ENCODE measurements at places on chromosomes 3 and 15.

DNA sequence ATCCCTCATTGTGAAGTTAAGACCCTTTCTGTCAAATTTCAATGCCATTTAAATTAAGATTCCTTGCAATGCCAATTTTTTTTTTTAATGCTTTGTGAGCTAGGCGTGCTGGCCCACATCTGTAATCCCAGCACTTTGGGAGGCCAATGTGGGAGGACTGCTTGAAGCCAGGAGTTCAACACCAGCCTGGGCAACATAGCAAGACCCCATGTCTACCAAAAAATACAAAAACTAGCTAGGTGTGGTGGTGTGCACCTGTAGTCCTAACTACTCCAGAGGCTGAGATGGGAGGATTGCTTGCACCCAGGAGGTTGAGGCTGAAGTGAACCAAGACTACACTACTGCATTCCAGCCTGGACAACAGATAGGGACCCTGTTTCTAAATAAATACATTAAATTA is 5.6 kb upstream of the SH3BP5 start:
- no peak for DNase-seq

DNA sequence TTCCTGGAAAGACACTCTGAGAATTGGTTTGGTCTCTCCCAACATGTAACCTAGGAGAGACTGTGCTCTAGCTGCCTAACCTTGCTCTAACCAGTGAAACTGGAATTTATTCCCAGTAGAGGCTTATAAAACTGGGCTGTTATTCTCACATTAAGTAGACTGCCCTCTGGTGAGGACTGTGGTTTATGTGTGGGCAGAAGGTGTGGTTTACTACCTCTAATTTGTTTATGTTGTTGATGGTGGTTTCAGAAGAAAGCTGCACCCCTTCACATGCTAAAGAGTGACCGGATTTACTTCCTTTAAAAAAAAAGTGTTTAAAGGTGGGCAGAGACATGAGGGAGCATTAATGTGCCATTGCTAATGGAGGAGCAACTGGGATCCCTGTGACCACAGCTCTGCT is 273.2 kb downstream of the MECOM start:
- no peak for DNase-seq

- DNase-seq: no peak
Measured at GRCh38 chr15:34952481-34952880, 17.1 kb downstream of the AQR start.

DNA sequence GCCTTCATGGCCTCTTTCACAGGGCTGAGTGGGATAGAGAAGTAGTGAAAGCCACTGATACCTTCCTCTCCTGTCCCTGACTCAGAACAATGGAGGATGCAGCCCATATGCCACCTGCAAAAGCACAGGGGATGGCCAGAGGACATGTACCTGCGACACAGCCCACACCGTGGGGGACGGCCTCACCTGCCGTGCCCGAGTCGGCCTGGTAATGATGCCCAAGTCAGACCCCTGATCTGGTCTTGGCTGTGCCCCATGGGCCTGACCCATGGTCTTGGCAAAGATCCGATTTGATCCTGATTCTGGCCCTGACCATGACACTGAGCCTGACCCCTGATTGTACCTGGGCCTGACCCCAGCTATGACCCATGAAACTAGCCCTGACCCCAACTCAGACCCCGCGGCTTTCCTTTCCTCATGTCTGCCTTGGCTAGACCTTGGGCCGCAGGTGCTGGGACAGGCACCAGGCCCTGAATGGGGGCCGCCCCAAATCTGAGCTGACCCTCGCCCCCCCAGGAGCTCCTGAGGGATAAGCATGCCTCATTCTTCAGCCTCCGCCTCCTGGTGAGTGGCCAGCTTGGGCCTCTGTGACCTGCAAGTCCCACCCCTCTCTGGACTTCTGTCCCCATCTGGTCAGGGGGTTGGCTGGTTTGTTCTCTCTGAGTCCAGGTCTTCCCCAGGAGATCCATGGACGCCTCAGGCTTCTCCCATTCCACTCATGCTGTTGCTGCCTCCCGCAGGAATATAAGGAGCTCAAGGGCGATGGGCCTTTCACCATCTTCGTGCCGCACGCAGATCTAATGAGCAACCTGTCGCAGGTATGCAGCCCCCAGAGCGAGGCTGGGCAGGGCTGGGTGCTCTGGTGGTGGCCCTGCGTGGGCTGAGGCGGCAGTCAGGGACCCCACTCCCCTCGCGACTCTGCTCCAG is 15.6 kb downstream of the NT5DC2 start:
- DNase-seq: no peak

GRCh38 chr3:54206874-54207273 is 84.5 kb downstream of the CACNA2D3 start:
- DNase-seq: no peak

GRCh38 chr3:134059671-134060560 is 30.2 kb upstream of the SLCO2A1 start:
- DNase-seq: no peak

DNA sequence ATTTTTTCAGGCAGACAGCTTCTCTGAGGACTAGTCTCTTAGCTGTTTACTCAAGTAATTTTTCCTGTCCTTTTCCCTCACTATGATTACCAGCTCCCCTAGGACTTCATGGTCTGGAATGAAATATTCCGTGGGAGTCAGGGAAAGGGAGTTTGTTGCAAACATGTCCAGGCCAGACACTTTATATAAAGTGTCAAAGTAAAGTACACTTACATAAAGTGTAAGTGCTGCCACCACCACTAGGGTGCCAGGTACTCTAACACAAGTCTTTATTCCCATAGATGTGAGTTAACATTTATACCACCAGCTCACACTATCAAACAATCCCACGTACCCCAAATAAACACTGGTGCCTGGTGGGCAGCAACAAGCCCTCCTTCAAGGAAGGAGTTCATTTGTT is 179.8 kb downstream of the SNRPN start:
- DNase-seq: no peak

DNA sequence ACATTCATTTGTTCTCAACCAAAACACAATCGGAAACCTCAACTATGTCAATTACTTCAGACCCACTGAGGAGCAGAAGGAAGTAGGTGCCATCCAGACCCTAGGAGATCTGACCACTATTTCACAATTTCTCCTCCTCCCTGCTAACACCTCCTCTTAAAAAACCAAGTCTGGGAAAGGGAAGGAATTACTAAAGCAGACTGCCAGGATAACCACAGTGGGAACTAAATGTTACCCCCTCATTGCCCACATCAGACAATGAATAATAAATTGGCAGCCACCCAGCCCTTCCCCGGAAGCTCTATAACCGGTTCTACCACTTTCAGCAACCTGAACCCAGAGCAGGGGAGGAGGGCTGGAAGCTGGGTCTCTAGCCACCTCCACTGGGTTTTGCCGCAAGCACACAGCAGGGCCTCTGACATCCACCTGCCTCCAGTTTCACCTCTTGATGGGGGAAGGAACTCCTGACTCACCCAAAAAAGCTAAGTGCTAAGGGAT is 17.6 kb downstream of the C15orf62 start:
- DNase-seq: no peak

GRCh38 chr15:46644501-46645481 is 1010.0 kb downstream of the SQOR start:
- no peak for DNase-seq

DNA sequence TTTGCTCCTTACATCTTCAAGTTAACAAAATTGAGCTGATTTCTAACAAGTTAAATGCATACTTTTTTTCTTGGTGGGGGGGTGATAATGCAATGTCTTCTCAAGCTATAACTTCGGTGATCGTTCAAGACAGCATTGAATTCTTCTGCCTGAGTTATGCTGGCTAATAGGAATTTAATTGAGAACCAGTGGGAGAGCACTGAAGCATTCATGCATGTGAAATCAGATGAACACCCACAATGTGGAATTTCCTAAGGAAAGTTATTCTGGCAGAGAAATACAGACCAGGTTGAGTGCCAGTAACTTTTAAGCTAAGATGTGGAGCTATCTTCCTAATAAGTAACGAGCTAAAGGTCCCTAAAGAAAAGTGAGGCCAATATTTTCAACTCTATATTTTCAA is 3.0 kb downstream of the SPATA16 start:
- DNase-seq: no peak

DNA sequence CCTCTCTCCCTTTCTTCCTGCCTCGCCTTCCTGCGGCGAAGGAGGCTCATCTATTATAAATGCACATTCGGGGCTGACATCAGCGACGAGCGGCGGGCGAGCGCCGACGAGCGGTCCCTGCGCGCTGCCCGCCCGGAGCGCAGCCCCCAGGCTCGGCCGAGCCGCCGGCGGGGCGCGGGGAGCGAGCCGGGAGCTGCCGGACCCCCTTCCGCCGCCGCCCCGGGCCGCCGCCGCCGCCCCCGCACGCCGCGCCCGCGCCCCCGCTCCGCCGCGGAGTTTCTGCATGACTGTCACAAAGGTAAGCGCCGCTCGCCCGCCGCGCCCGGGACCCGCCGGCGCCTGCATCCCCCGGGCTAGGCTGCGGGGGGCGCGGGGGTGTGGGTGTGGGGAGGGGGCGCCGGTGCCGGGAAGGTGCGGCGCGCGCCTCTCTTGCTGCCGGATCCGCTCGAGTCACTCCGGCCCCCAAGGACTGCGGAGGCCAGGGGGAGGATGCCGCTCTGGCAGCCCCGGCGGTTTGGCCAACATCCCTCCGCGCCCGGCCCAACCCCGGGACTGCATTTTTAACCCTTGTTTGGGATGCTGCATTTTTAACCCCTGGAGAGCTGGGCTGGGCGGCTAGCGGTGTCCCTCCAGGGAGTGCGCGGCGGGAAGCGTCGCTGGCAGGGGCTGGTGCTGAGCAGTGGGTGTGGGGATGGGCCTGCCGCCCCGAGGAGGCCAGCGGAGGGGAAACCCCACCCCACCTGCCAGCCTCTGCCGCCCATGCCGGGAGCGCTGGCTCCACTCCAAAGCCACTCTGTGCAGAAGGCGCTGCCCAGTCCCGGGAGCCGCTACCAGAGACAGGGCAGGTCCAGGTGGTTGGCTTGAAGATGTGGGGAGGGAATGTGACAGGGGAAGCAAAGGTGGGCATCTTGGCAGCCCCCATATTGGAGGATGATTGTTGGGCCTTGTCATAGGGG is at the start of gene CORO2B:
TSS of gene CORO2B (plus strand) at position 14 of the 956 bp plus-strand sequence. CDS start at position 284, 270 bp downstream.
- no peak for DNase-seq

DNA sequence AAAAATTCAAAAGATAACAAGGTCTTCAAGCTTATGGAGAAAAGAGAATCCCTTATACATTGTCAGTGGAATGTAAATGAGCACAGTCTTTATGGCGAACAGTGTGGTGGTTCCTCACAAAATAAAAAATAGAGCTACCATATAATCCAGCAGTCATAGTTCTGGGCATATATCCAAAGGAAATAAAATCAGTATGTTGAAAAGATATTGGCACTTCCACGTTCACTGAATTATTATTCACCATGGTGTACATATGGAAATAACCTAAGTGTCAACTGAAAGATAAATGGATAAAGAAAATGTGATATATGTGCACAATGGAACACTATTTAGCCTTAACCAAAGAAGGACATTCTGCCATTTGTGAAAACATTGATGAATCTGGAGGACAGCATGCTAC is 1161.2 kb downstream of the ROBO2 start:
- DNase-seq: no peak

DNA sequence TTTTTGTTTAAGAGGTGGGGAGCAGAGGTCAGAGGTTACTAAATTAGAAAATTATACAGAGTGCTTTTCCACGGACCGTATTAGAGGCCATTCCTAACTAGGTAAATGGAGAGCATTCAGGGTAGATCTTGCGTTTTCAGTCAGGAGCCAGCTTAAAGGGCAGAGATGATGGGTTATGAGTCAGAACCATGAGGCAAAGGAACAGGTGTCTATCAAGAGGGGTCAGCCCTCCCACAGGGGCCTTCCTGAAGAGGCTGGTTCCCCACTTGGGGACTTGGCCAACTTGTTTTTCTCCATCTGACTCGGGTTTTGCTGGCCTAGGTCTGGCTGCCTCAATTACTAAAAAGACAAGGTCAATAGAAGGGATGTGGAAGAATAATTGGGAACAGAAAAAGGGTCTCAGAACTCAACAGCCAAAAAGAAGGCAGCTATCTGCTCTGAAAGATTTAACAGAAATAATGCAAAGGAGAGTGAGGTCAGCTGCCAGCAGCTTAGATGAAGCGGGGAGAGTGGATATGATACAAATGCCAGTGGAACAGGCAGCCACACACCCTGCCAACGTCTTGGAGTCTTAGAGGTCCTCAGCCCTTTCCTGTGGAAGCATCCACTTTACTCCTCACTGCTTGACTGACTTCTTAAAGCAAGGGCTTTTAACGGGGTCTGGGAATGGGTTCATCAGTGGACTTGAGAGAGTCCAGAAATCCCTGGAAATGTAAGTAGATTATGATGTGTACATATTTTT is 17.6 kb downstream of the MTMR14 start:
- DNase-seq: no peak

DNA sequence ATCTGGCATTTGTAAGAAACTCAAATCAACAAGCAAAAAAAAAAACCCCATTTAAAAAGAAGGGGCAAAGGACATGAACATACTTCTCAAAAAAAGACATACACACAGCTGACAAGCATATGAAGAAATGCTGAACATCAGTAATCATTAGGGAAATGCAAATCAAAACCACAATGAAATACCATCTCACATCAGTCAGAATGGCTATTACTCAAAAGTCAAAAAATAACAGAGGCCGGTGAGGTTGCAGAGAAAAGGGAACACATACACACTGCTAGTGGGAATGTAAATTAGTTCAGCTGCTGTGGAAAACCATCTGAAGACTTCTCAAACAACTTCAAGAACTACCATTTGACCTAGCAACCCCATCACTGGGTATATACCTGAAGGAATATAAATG is 199.4 kb upstream of the THBS1 start:
- no peak for DNase-seq

GRCh38 chr3:185744997-185745843 is 79.6 kb downstream of the IGF2BP2 start:
- no peak for DNase-seq

GRCh38 chr3:68067314-68067713 is 412.9 kb upstream of the SUCLG2 start:
- DNase-seq: no peak

DNA sequence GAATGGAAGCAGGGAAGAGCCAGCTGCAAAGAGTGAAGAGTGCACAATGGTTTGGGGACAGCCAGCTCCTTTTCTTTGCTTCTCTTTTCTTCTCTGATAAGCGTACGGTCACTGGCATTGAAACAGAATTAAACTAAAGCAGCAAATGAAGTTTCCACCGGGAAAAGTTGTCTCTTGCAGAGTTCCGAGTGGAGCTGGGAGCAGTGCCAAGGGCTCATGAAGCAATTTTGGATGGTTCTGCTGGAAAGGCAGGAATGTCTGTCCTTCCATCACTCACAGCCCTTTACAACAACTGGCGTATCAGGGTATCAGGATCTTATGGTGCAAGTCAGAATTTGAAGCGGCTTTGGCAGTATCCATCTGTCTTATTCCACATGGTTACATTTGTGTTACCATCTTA is 1042.9 kb downstream of the NTRK3 start:
- no peak for DNase-seq

GRCh38 chr15:75809986-75810750 is 33.1 kb upstream of the UBE2Q2 start:
- DNase-seq: no peak

GRCh38 chr15:67762610-67763368 is 62.5 kb upstream of the SKOR1 start:
- DNase-seq: no peak

GRCh38 chr3:23876923-23877322 is 39.9 kb downstream of the NKIRAS1 start:
- no peak for DNase-seq
